ENCODE measurements at places on chromosomes 7 and 10.

DNA sequence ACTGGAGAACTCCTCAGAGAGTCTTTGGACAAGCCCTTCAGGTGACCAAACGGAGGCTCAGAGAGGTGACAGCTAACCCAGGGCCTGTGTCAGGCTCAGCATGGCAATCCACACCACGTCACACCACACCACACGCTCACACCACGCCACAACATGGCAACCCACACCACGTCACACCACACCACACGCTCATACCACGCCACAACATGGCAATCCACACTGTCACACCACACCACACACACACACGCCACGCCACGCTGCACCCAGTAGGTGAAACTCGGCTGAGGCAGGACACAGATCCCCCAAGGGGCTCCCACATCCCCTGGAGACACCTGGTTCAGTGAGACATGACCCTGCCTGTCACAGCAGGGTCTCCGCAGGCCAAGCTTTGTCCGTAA is 107.3 kb downstream of the PDGFA start:
- no peak for DNase-seq

DNA sequence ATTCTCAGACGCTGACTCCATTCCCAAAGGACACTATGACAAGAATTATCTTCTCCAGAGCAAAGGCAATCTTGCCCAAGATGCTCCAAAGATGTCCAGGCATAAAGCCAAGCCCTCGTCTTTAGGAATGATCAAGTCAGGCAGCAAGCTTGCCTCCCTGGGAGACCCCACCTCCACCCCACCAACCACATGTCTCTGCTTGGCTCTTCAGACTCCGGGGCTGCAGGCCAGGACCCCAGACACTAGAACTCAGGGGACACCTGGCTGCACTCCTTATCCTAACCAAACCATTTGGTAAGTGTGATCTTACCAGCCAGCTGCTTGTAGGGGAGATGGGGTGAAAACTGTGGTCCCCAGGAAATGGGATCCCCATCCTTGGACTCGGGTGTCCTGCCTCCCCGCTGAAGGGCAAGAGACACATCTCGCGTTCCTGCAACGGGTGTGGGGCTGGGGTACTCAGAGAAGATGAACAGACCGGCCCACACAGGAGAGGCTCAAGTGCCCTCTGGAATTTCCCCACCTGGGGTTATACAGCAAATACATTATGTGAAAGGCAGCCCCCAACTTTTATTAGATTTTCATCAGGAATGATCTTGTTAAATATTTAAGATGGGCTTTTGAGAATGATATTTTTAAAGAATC is 55.7 kb downstream of the INSIG1 start:
- DNase-seq, result no peak

DNA sequence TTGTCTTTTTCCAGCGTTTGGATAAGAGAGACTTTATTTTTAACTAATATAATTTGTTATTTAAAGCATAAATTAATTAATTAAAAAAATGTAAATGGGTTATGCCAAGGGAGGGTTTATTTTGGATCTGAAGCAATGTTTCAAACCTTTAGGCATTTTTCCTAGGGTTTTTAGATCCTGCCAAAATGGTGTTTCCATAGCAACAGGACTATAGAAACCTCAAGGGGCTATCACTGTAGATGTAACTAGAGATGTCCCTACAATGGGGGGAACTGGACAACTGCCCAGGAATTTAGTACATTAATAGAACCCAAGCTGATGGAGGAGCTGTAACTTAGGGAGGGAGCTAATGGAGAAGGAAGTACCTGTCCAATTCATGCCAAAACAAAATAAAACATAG is 57.3 kb downstream of the SLC39A12 start:
- DNase-seq, result no peak

- DNase-seq, result no peak
These were observed 35.9 kb downstream of the TCF7L2 start for GRCh38 chr10:112985690-112986543.

DNA sequence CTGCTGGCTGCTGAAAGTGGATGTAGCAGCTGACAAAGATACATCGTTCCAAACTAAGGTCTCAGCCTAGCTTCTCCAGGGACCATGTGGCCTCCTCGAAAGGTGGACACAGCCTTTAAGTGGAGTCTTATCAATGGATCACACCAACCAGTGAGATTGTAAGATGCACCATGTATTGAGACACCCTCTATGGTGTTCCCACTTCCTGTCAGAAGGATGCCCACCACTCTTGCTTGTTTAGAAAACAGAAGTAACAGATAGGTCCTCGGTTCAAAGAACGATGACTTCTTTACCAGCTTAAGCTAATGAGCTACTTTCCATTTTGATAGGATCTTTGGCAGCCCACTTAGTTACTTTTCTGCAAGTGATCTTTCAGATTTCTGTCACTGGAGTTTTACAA is 34.3 kb downstream of the SLC25A13 start:
- DNase-seq, result no peak

GRCh38 chr10:6416892-6417512 is 163.1 kb downstream of the PRKCQ start:
- no peak for DNase-seq

DNA sequence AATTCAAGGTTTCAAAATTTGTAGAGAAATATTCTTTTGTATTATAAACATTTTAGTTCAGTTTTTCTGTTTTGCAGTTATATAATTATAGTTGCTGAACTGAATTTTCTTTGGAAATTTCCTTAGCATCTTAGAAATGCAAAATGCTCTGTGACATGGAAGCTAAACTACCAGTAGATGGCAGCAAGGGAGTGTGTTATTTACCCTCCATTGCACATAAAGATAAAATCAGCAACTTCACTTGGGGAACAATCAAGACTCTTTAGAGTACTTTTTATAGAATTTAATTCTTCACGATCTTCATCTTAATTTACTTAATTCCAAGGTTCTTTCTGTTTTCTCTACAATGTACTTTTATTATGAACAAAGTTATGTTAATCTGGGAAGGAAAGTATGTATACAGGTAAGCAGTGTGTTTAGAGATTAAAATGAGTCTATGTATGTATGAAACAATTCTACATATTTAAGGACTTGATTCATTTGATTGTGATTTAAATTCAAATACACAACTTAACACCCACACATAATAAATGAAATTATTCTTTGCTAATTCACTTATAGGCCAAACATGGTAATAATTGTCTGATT is 404.2 kb downstream of the THSD7A start:
- DNase-seq, result peak; percentile 39

- DNase-seq, result peak; percentile 91
These were observed 63.9 kb upstream of the CACNA2D1 start for GRCh38 chr7:82507365-82507975.

DNA sequence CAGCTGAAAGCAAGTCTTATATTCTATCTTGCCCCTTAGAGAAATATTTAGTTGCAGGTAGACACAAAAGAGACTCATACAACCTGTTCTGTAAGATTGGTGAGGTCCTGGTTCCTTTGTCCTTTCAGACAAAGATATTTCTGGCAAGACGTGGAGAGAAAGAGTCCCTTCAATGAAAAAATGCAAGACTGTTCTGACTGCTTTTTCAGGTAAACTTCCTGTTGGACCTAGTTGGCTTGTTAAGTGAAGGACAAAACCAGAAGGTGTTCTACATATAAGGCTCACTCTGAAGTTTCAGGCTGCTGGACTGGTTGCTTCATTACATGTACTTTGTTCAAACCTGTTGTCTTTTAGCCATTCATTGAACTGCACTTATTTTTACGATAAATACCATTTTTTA is 119.0 kb upstream of the PTPRZ1 start:
- peak; percentile 39 for DNase-seq

DNA sequence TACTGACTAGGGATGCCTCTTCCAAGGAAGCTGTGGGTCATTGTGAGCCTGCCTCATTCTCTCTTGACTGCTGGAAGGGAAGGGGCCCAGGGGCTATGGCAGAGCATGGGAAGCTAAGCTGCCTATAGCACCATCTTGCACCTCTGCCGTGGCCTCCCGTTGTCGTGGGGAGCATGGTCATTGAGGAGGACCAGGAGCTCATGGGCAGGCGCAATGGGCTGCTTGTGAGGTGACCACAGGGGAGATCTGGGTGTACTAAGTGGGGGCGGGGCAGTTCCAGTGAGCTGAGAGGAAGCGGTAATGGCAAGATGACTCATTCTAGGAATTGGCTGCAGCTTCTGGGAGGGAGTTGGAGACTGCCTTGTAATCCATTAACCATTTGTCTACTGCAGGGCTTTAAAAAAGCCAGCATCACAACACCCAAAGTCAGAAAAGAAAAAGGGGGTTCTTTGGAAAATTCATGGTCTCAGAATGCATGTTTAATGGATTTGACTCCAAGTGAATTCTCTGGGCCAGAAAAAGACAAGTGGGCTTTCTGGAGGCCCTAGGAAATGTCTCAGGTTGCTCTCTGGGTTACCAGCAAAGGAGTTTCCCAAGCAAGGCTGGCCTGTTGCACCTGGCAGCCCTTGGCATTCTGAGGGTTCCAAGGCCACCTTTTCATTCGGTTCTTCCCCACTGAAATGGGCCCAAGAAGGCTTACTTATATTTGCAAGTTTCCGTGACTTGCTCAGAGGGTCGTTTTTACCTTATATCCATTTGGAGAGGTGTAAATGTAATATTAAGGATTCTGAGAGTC is 3.6 kb downstream of the DUSP5 start:
- no peak for DNase-seq

DNA sequence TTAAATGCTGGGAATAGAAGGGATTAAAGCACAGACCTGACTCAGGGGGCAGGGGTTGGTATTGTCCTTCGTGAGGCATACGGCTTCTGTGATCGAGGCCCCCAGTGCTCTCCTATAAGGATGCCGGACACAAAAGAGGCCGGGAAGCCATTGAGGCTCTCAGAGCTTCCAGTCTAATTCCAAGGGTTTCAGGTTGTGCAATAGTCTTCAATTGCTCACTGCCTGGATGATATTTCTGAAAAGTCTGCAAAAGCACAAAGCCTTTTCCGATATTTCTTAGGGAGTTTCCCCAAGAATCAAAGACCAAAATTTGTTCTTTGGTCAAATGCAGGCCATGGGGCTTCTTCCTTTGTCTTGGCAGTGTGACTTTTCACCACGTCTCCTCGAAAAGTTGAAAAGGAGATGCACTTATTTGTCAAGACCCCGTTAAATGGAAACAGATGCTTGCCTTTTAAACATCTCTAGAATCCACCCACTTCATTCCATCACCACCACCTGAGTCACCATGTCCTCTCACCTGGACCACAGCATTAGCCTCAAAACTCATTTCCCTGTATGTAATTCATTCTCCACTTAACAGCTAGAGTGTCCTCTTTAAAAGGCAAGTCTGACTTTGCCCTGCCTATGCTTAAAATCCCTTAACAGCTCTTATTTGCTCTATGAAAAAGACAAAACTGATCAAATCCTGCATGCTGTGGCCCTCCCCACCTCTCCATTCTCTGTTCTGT is 134.8 kb upstream of the NAMPT start:
- DNase-seq, result no peak

- DNase-seq, result no peak
These were observed 107.7 kb downstream of the PRTFDC1 start for GRCh38 chr10:24844742-24845141.

DNA sequence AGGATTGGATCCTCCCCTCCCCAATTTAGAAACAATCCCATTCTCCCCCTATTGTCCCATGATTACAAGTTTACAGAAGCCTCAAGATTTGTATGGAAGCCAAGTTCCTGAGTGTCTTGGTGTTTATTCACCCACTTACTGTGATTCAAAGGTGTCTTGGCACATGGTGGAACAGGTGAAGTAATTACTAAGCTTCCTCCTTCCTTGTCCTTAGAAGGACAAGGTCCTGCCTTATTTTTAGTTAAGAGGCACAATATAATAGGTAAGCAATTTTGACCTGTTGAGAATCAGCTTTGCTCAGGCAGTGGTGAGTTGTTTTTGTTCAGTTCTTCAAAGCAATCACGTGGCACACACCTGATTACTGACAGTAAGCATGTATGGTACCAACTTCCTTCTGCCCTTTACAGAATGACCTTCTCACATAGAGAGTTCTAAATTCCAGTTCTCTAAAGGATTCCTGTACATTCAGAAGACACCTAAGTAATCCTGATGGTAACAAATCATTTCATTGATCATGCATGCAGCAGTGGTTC is 60.7 kb upstream of the SLC13A1 start:
- DNase-seq, result no peak

DNA sequence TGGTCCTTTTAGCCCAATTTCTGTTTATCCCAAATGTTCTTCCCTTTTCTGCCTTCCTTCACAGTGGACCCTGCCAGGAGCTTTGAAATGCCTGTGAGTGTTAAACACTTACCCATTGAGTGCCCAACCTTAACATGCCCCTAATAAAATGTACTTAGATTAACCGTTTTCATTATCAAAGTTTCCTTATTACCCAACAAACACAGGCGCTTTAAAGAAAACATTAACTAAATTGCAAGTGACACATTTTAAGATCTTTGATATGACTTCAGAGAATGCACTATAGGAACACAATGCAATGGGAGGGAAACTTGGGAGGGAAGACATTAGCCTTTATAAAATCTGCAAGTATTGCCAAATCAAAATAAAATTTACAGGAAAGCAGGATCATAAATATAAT is 177.0 kb downstream of the CFTR start:
- DNase-seq, result no peak

DNA sequence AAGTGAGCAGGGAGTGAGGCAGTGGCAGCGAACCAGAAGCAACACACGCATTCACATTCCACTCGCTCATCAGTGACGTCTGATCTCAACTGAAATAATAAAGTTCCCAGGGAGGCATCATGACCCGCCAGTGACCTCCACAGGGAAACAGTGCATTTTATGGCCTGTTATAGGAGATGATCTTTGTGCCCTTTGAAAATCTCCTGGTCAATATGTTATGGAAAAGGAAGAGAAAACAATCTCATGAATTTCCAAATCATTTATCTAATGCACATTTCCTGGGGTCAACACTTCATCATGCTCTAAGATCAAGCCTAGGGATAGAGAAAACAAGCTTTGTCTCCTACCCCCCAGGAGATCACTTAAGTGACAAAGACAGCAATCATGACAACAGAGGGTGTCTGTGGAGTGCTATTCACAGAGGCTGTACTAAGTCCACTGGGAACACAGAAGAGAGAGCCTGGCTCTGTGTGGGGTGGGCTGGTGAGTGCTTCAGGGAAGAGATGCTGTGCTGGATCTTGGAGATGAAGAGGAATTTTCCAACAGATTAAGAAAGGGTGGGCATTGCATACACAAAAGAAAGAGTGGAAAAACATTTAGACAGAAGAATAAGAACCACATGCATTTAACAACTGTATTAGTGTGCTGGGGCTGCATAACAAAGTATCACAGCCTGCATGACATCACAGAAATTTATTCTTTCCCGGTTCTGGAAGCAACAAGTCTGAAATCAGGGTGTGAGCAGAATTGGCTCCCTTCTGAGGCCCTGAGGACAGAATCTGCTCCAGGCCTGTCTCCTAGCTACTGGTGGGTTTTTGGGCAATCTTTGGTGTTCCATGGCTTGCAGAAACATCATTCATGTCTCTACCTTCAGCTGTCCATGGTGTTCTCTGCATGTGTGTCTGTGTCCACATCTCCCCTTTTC is 613.9 kb upstream of the IGFBP3 start:
- no peak for DNase-seq

Measured in NCI-H774 (cell line).